ENCODE measurements at places on chromosomes 6 and 20. TPM values are rescaled to one million over a fixed set of nuclear protein-coding genes. Genes with fewer than 3 reads are reported as not detected.

The CASS4 gene
- total RNA-seq: 0.41 TPM

The MCHR2 gene
- total RNA-seq: not detected

The SIRPD gene
- total RNA-seq: not detected

The RSPH4A gene
- not detected for total RNA-seq

The CNBD2 gene
- 3.5 TPM for total RNA-seq
